ENCODE measurements at places on chromosomes 5 and 9.

DNA sequence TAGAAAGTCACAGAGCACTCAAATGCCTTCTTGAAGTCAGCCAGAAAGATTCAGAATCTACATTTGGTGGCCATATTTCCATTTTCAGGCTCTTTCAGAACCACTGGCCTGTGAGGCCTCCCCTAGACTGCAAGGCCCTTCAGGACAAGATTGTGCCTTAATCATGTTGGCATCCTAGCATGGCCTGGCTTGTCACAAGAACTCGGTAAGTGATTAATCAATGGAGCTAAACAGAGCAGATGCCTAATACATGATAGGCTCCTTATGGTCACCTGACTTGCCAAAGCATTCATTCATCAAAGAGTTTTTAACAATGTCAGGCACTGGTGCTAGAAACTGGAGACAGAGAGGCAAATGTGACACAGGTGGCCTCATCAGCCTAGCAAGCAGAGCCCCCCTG, 70.3 kb downstream of the PGM5 start:
- DNase-seq = no peak

GRCh38 chr9:137294091-137294680, 7.9 kb downstream of the NRARP start:
- DNase-seq = no peak

DNA sequence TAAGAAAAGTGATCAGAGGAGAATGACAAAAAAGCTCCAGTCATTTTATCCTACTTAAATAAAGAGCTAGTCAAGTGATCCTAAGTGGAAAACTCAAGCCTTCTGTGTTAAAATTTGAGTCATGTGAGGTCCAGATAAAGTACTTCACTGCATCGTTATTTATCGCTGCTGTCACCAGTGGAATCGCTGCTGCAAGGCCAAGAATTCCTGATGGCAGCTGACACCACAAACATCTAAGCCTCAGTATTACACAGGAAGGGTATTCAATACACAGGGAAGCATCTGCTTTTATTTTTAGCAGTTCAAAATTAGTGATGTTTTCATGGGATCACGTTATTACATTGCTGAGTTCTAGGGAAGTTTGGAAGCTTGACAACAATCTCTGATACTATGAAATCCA, 190.3 kb downstream of the GOLPH3 start:
- no peak for DNase-seq

- no peak for DNase-seq
Measured at GRCh38 chr9:82599336-82599949, 463.5 kb downstream of the RASEF start.

- no peak for DNase-seq
Measured at GRCh38 chr5:130773813-130774212, 391.2 kb downstream of the HINT1 start.

GRCh38 chr5:172939071-172939470, 20.2 kb upstream of the RPL26L1 start:
- DNase-seq = no peak
